ENCODE measurements at places on chromosomes 4 and X.

DNA sequence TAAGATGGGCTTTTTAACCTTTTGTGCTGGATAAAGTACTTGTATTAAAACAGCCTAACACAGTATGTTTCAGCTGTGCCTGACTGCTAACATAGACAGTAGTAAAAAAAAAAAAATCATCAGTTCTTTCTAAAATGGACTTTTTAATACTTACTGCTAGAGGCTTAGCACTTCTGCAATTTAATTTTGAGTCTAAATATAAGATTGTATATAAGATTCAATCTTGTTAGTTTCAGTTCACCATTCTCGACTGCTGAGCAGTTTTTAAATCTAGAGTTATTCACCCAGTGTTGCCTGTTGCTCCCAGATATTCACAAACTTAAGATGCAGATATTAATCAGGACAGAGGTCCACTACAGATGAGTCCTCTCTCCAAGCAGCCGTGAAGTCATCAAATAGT lies 6.8 kb downstream of the PLA2G12A start:
- DNase-seq = no peak

GRCh38 chr4:178395798-178396197 lies 953.6 kb upstream of the AGA start:
- no peak for DNase-seq

DNA sequence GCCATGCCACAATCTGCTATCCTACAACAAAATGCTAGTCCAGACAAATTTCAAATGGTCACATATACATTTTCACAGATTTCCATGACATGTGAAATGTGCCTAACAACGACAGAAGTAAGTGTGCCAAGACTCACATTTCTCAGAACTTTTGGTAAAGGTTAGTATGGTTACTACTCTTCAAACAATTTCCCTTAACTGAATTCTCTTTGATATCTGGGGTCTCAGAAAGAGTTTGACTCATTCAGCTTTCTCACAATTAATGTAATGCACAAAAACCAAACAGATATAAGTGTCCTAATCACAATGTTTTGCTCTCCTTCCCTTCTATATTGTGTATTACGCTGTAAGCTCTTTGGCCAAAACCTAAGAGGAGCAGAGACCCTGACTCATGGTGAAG lies 122.4 kb upstream of the LEF1 start:
- DNase-seq = no peak

DNA sequence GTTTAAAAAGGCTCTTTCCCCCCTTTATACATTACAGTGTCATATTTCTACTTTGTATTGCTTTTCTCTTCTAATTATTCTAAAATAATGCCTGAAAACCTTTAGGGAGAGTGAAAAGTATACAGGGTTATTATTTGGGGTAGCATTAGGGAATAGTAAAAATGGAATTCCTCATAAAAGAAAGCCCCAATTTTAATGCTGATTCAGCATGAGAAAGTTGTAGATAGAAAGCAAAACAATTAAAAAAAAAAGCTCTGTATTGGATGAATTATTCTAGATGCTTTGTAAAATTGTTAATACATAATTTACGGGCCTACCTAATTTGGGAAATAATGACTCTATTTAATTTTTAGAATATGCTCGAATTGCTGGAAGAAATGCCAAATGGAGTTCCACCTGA lies 92.4 kb downstream of the RS1 start:
- no peak for DNase-seq

DNA sequence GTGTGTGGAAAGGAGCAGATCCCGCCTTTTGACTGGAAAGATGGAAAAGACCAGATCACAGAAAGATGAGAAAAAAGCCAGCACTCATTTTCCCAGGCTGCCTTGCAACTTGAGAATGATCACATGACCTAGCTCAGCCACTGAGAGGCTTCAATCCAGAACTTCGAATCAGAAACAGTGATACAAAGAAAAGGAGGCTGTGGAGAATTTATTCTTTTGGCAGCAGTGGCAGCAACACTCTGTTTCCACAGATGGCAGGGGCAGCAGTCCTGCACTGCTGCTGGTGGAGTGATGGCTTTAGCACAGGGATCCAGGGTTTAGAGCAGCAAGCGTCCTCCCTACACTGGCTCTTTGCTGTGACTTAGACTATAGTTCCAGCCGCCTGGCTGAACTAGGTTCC lies 77.8 kb upstream of the SH3RF1 start:
- DNase-seq = no peak

GRCh38 chr4:159770401-159770800 lies 667.5 kb downstream of the RAPGEF2 start:
- DNase-seq = no peak

DNA sequence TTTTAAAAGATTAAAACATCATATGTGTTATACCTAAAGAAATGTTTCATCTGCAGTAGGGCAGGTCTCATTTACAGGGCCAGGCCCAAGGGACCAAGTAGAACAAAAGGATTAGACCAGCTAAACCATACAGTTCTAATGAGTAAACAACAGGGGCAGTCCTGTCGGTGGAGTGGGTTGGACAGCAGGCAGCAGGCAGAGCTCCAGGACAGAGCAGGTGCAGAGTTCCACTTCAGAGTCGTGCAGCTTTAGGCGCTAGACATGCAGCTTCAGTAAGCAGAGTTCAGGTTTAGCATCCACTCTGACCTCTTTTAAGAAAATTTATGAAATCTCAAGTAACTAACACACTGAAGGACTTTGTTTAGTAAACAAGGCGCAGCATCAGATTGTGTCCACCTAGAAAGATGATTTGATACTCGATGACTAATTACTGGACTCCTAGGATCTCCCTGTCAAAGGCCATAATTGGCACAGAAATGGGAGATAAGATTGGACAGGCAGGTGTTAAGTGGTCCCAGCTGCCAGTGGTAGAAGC lies 487.7 kb upstream of the INTU start:
- DNase-seq = peak; percentile 81

DNA sequence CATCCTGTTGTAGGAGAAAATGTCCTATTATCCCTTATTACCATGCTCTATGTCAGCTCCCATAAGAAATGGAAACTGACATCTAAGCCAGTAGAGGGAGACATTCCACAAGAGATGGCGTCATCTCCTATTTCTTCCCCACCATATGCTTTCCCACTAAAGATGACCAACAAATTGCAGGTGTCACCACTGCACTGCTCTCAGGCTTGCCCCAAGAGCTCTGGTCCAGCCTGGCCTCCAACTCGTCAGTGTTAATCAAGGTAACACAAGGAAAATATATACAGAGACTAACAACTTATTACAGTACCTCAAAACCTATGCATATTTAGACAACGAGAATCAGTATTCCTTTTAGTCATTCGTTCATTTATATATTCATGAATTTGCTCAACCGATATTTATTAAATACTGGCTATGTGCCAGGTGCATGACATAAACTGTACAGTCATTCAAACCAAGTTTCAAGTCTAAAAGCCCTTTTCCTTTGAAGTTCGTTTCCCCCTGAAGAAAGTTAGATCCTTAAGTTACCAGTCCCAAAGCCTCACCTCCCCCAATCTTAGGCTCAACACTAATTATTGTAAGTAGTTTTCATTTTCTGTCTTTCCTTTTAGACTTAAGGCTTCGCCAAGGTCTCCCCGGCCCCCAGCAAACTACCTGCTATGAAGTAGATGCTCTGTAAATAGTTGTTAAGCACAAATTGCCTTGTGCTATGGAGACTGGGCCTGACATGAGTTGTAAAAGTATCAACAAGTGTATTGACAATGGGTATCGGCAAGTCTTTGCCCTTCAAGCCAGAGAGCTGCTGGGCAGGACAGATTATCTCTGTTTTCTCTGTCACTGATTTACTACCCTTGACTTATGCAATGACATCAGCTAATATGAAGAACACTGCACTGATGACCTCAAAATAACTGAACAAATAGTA lies 3.1 kb upstream of the FGB start:
- DNase-seq = no peak

- no peak for DNase-seq
Measured at GRCh38 chrX:67555578-67556203, 11.9 kb downstream of the AR start.

DNA sequence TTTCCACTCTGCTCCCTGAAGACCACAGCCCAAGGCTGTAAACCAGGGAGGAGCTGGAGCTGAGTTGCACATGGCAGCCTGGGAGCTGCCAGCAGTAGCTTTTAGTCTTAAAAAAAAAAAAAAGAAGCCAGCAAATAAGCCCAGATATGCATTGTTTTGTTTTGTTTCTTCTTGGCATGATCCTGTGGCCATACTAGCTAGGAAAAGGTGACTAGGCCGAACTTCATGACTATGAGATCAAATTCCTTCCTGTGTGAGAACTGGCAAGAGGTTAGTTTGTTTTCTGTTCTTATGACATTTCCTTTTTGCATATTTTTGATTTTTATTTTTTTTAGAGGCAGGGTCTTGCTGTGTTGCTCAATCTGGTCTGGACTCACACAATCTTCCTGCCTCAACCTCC lies 323.3 kb downstream of the DCTD start:
- no peak for DNase-seq

GRCh38 chrX:47540754-47541538 lies 20.1 kb upstream of the ARAF start:
- peak; percentile 86 for DNase-seq

- DNase-seq = peak; percentile 27
Measured at GRCh38 chr4:5709207-5709575, 832 bp upstream of the EVC2 start.

- no peak for DNase-seq
Measured at GRCh38 chr4:20017777-20018115, 234.0 kb upstream of the SLIT2 start.

DNA sequence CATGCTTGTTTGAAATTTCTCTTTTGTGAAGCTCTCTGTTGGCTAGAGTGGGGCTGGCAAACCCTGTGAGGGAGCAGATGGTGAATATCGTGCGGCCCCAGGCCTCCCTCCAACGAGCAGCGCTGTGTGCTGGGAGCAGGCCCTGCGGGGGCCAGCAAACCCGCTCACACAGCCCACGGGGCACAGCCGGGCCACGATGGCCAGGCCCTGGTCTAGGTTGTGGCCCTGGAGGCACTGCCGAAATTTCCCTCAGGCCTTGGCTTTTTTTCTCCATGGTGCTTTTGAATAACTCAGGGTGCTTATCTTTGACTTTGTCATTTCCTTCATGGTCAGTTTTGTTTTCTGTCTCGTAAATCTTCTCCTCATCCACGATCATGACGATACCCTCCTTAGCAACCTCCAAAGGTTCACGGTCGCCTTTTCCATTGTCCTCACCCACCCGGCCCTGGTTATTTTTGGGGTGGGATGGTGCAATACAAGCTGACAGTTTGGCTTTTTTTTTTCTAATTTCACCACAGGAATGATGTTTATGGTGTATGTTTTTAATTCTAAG lies 20.7 kb downstream of the PCGF3 start:
- no peak for DNase-seq

DNA sequence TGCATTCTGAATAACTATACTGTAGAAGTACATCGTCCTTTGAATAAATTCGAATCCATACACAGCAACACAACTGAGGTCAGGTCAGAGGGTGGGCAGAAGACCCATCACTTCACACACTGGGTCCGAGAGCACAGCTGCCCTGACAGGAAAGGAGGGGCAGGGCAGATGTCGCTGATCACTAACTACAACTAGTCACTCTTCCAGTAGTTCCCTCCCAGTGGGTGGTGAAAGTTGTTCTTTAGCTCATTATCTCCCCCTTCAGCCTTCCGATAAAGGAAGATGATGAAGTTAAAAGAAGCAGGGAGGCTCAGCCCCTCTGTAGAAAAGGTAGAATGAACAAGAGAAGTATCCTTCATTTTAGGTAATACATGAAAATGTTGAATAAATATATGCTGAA lies 278.9 kb downstream of the INPP4B start:
- DNase-seq = no peak

DNA sequence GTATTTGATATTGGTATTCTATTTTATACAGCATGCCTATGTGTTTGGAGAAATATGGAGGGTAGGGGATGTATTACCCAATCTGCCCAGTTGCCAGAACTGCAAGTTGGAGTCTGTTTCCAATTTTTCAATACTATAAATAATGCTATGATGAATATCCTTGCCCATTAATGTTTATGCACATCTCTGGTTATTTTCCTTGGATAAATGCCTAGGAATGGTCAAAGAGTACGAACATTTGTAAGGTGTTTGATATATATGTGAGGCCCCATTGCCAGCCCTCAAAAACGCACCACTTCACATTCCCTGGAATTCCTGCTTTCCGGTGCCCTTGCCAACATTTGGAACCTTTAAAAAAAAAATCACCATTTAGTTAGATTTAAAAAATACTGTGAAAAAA lies 34.3 kb downstream of the CLDN34 start:
- DNase-seq = no peak

DNA sequence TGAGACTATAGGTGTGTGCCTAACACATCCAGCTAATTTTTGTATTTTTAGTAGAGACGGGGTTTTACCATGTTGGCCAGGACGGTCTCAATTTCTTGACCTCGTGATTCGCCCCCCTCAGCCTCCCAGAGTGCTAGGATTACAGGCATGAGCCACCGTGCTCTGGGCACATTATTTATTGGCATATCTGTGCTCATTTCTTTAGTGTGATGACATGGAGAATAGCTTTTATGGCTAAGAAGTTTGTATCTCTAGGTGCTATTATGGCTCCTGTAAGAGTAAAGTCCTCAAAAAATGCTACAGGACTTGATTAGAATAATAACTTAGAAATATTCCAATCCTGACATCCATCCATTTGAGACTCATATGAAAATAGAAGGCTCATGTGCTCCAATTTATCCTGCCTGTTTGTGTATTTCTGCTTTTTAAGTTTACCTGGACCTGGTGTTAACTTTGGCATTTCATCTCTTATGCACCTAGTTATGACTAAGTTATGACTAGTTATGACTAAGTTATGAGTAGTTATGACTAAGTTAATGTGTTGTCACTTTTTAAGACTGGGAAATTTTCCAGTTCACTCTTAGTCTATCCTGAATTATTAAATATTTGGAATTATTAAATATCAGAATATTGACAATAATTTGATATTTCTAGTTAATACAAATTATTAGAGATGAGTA lies 36.4 kb upstream of the UNC5C start:
- DNase-seq = no peak

- no peak for DNase-seq
Measured at GRCh38 chrX:7889680-7890079, 37.5 kb downstream of the PNPLA4 start.

DNA sequence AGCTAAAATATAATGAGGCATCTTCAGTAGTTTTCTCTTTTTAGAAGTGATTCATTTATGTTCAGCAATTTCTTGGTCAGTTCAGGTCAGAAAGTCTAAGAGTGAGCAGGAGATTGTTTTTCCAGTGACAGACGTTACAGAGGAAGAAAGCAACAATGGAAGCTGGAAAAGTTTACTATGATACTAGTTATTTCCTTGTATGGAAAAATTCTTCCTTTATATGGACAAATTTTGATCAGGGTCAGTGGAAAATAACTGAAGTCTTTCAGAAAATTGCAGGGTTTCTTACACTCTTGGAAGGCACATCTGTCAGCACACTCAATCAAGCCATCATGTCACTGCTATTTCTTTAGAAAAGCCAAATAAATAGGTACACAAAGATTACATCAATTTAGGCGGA lies 1120.7 kb downstream of the FAT4 start:
- no peak for DNase-seq

Measured in NCI-H345 (cell line).